T-helper 22 cell (primary cell): ENCODE measurements at places on chromosomes 12 and 14.

GRCh38 chr12:63223128-63223527, 72.1 kb upstream of the AVPR1A start:
- DNase-seq, result no peak

- no peak for DNase-seq
These were observed 83.1 kb downstream of the ANO6 start for GRCh38 chr12:45298721-45299692.

DNA sequence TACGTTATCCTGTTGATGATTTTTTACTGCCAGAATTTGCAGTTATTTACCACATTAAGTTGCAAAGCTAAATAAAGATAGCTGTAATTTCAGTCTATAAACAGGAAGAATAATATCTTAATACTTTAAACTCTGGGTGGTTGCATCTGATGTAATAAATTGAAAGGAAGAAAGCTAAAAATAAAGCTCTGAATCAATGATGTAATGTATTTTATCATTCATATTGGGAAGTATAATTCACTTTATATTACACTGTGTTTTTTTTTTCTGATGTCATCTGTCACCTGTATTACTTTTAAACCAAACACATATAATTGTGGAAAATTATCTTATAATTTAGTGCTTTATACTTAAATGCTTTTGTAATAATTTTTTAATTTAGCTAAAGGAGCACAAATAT, 37.1 kb downstream of the PDZRN4 start:
- DNase-seq, result no peak

GRCh38 chr12:2456813-2457186, 338.0 kb upstream of the FKBP4 start:
- DNase-seq, result no peak

DNA sequence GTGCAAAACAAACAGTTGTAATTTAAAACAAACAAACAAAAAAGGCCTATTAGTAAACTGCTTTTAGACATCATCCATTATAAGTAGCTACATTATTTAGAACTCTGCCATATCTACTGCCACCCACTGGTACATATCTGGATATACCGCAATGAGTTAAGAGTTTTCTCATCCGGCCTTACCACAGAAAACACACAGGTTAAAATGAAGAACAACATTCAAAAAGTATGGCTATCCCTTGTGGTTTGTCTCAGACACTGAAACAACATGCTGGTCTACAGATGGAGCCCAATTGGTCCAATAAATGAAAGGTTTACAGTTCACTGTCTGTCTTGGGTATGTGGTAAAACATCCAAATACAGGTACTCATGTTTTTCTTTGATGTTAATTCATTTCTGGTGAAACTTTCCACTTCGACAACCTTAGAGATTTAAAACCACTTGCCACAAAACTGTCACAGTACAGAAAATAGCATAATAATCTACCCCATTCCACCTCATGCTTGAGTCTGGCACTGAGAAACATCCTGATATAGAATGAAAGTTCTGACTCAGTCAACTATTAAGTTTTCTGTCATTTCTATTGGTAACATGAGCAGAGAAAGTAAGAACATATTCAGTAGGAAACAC, 354.3 kb downstream of the CEP128 start:
- DNase-seq, result no peak

GRCh38 chr12:3592856-3593625, 102.0 kb downstream of the PRMT8 start:
- DNase-seq, result no peak

GRCh38 chr14:99351166-99352007, 79.4 kb upstream of the BCL11B start:
- DNase-seq, result no peak

GRCh38 chr12:71183018-71183417, 25.2 kb upstream of the TSPAN8 start:
- DNase-seq, result no peak

- DNase-seq, result no peak
These were observed 378.9 kb downstream of the PCNX1 start for GRCh38 chr14:71286126-71286525.

DNA sequence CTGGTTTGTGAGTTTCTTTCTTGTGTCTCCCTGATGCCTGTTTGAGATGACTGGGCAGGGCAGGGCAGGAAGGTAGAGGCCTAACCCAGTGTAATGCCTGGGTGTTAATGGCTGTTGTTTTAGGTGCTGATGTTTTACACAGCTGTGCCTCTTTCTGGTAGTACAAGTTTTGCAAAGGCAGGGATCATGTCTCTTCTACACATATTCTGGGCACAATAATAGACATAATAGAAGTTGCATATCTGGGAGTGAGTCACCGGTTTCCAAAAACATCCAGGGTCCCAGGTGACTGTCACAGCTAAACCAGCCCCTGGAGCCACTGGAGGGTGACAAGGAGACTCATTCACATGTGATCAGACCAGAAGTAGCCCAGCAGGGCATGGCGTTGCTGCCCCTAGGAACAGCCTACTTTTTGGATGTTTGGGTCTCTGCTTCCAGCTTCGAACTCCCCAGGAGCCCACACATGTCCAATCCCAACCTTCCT, 18.1 kb downstream of the TPCN1 start:
- DNase-seq, result no peak

DNA sequence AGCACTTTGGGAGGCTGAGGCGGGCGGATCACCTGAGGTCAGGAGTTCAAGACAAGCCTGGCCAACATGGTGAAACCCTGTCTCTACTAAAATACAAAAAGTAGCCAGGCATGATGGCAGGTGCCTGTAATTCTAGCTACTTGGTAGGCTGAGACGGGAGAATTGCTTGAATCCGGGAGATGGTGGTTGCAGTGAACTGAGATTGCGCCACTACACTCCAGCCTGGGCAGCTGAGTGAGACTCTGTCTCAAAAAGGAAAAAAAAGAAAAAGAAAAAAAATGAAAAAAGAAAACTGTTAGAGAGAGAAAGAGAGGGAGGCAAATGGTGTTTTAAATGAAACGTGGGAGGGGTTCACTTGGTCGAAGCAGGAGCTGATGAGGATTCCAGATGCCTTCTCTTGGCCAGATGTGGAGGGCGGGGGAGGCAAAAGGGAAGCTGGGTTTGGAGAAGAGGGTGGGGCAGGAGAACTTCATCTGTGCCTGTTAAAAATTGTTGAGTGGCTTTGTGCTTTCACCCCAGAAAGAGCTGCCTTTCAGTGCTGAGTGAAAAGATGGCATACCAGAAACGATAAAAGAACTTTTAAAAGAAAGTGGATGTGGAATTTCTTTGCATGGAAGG, 1.1 kb downstream of the EMP1 start:
- DNase-seq, result no peak

GRCh38 chr12:12176402-12176801, 90.4 kb downstream of the LRP6 start:
- DNase-seq, result no peak

- DNase-seq, result no peak
These were observed 4.2 kb downstream of the TMEM253 start for GRCh38 chr14:21105095-21105494.

DNA sequence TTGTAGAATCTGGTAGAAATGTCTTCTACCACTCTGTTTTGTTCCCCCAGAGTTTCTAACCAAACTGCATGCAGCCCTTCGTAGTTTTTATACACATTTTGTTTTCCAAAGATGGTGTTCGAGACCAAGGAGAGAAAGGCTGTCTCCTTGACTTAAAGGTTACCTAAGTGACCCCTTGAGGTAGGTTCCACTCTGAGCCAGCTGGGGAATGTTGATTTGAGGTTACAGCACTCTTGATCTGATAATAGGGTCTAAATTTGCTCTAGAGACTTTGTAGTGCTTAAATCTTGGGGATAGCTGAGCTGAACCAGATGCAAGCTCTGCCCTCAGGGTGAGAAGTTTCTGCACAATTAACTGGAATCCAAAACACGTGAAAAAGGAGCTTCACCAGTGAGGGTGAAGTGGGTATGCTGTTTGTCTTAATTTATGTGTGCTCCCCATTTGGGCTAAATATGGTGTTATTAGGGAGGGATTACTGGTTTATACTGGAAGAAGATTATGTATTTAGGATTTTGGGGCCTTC, 3.1 kb downstream of the TMBIM6 start:
- DNase-seq, result no peak

DNA sequence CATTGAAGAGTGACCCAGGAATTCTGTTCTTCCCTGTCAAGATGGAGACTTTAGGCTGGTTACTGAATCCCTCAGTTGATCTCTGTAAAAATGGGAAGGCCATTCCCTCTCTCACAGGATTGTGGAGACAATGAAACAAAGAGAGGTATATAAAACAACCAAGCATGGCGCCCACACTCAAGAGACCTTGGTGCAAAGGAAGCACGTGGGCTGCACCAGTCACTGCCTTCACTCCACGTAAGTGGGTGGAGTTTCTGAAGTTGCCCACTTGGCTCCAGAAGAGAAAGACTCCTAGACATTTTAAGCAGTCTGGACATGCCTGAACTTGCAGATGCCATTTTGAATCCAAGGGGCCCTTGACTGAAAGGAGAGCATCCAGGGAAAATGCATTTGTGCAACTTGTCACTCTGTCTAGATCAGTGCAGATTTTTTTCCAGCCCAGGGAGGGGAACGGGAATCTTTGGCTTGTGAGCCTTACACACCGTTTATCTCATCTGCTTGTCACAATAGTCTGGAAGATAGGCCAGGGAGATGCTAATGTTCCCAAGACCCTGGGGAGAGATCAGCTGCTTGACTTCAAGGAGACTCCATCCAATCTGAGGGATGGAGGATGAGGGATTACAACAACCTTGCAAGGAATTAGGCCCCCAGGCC, 96.9 kb upstream of the TBX3 start:
- no peak for DNase-seq

DNA sequence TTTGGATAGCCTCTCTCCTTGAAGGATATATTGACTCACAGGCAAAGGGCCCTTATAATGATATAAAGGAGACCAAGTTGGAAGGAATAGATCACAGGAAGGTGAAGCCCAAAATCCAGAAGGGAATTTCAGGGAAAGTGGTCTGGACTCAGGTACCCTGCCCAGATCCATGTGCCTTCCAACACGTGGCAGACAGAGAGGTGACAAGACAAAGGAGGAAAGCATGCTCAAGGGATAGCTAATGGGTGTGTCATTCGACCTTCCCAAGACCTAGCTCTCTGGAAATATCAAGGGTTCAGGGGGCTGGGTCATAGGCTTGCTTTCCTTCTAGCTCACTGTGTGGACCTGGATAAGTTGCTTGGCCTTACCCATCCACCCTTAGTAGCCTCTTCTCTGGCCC, 214.3 kb downstream of the ZFP36L1 start:
- no peak for DNase-seq

DNA sequence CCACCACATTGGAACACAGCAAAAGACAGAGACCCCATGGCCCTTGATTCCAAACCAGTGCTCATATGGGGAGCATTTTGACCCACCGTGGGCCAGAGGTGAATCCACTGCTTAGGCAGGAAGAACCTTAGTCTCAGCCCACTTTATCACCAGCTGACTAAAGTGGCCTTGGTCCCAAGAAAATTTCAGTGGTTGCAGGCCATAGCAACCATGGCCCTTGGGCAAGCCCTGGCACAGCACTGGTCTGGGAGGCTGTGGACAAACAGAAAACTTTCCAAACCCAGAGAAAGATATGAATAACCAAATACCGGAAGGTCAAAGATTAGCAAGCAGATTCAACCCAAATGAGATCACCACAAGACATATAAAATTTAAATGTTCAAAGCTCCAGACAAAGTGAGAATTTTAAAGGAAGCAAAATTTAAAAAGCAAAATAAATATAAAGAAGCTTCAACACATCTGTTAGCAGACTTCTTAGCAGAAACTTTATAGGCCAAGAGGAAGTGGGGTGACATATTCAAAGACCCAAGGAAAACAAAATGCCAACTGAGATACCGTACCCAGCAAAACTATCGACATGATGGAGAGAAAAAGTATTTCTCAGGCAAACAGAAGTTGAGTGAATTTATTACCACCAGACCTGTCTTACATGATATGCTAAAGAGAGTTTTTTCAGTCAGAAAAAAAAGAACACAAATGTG, 7.8 kb downstream of the KLRK1 start:
- no peak for DNase-seq

DNA sequence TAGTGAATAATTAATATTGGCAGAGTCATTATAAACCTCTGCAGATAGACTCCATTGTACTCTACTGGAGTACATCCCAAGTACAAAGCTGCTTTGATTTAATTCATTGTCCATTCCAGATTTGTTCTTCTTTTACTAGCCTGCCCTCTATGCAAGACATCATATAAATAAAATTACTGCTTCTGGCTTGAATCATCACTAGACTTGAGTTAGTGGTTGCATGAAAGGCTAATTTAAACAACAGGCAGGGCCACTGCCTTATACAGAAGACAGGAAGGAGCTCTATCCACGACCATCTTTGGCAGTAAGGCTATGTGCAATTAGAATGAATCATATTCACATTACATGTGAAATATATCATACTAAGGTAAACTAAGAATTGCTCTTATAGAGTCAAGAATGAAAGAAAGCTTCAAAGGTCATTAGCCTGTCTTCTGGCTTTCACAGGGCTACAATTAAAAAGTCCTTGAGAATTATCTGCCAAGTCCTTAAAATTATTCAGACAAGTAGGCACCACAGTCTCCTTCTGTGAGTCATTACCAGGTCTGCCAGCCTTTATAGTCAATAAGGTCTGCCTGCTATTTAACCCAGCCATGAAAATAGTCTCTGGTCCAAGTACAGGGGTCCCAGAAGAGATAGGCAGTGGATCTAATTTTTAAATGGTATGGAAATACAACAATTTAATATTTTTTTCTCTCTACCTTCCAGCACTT, 631.8 kb downstream of the TMTC2 start:
- DNase-seq, result no peak

DNA sequence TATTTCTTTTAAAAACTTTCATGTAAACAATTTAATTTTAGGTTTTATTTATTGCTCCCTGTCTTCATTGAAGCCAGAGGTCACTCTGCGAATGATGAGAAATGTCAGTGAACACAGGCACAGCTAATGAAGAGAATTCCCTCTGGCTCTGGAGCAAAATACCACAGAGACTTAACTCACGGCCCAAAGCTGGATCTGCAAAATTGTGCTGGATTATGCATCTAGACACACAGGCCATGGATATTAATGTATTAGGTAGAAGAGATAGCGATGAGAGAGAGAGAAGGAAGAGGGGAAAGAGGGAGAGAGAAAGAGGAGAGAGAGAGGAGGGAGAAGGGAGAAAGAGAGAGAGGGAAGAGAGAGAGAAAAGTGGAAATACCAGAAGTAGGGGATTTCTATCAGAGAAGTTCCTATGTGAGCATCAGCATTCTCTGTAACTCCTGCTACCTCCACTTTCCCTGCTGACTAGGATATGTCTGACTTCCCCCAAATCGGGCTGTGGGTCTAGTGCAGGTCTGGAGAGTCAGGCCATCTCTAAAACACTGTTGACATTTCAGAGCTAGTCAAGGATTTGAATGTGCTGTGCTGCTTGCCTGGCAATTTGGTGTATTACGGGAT, 3.7 kb downstream of the ARHGDIB start:
- no peak for DNase-seq

DNA sequence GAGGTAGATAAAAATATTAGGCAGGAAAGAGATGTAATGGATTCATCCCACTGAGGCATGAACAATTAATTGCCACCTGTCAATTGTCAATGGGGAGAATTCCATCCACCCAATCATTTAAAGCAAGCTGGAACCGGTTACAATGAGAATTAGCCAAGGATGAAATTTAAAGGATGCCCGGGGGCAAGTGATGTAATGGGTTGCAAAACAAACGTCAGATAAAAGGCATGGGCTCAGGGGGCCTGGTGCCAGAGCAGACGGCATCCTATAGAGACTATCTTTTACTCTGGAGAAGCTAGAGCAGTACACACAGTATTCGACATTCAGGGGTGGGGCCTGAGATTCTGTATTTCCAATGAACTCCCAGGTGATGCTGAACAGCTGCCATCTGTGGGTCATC, 80.5 kb upstream of the ZFP36L1 start:
- no peak for DNase-seq

- no peak for DNase-seq
These were observed 1.6 kb downstream of the LRRC74A start for GRCh38 chr14:76827696-76828296.
